ENCODE measurements at places on chromosomes 5 and 9. TPM values are rescaled to one million over a fixed set of nuclear protein-coding genes. Genes with fewer than 3 reads are reported as not detected.

The GARIN3 gene
- not detected for total RNA-seq

The DBH gene
- total RNA-seq, result 0.06 TPM

The ASS1 gene
- 166 TPM for total RNA-seq

The CDH18 gene
- 0.32 TPM for total RNA-seq

The PCDHA12 gene
- 10.0 TPM for total RNA-seq

DNA sequence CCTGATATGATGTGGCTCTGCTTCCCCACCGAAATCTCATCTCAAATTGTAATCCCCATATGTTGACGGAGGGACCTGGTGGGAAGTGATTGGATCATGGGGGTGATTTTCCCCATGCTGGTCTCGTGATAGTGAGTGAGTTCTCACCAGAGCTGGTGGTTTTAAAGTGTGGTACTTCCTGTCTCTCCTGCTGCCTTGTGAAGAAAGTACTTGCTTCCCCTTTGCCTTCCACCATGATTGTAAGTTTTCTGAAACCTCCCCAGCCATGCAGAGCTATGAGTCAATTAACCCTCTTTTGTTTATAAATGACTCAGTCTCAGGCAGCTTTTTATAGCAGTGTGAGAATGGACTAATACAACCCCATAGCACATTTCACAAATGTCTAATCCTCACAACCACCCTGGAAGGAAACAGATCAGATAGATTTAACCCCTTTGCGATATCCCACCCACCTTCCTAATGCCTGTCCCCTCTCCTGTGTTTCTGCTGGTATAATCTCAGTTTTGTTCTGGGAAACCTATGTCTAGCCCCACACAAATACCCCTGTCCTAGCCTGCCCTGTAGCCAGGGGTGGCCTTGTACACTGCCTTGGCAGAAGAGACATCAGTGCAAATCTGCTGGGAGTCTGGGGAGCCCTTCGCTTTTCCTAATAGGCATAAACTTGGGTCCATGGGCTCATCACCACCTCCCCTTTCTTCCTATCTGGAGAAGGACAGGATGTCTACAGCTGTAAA lies 157.0 kb upstream of the RAI14 start:
- DNase-seq, result no peak

DNA sequence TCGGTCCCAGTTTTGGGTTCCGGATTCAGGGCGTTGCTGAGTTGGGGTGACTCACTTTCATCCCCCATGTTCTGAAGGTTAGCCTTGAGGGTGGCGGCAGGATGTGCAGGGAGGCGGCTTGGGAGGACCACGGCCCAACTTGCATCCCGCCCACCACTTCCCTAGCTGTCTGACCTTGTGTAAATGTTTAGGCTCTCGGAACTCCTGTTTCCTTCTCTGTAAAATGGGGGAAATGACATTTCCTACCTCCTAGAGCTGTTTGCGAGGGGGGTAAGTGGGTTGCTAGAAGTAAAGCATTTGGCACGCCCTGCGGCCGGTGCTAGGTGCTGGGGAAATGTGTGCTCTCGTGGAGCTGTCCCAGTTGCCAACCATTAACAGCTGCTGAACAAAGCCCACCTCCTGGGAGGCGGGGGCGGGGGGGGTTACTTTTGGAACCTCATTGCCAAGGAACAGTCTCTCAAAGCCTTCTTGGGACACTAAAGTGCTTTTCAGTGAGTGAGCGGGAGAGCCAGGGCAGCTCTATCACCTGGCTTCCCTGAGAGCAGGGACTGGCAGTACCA lies 27.5 kb downstream of the PTGES2 start:
- no peak for DNase-seq

GRCh38 chr9:136931611-136932130 lies 12.9 kb downstream of the FBXW5 start:
- DNase-seq, result no peak

GRCh38 chr5:83503662-83504061 lies 32.1 kb downstream of the VCAN start:
- no peak for DNase-seq

DNA sequence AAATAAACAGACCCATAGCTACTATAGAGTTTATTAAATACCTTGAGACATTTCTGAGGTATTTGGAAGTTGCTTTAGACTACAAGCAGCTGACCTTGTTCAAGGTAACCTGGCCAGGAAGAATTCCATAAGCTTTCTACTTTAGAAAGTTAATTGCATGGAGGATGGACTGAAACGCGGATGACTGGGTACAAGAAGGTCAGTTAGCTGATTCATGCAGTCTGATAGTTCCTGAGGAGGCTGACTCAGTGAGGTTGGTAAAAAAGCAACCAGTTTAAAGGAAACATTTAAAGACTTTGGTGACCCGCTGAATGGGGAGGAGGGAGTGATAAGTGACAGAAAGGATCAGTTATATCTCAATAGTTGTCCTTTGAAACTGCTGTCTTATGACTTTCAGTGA lies 670.1 kb upstream of the CDH9 start:
- DNase-seq, result no peak

DNA sequence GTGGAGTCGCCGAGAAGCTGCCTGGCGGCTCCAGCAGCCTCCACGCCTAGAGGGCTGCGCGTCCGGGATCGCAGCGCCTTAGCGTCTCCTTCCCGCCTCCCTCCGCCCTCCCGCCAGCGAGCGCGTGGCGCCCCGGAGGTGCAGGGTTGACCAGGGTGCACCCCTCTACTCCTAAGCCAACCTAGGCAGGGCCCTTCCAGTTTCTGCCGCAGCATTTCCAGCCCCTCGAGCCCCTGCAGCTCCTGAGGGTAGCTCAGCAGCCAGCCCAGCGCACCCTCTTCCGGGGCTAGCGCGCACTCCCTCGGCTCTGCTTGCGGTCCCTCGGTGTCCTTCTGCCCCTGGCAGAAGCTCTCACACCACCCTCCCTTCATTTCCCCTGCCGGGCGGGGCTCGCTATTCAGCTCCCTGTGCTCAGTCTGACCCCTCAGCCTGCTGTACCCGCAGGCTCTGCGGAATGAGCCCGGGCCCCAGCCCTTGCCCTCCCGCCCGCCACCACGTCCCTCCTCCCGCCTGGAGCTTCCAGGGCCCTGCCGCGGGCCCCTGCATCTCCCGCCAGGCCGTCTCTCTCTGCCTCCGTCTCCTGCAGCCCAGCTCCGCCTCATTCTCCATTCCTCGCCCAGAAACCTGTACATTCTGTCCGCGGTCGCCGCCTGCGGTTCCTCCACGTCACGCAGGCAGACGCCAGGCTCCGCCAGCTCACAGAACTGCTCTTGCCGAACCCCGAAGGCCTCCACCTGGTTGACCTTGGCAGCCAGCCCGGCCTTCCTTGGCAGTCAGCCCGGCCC lies 61.8 kb downstream of the SPATA31C2 start:
- DNase-seq, result peak; percentile 90

DNA sequence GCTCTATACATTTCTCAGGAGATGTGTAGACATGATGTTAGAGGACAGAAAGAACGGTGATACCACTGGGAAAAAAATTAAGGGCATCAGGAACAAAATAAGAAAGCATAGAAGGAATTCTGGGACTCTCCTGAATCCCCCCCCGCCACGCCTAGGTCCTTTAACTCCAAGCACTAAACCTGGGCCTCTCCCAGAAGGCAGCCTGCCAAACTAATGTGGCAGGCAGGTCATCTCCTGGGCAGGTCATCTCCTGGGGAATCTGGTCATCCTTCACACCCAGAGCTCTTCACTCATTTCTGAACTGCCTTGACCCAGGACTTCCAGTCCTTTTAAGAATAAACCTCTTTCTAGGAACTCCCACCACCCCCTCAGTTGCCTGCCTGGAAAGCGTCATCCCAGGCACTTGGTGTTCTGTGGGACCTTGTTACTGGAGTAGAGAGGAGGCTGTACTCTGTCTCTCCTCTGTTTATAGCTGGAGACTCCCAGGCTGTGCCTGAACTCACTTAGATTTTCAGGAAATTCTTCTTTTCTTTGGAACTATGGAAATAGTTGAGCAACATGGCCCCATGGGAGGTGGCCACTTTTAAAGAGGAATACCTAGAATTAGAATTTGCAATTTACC lies 24.1 kb downstream of the PSAT1 start:
- no peak for DNase-seq

GRCh38 chr9:70415041-70415440 lies 584 bp upstream of the KLF9 start:
- DNase-seq, result no peak

Data from mucosa of gallbladder (tissue), 1 donor.